ENCODE measurements at places on chromosomes 11 and 22.

- DNase-seq = peak; percentile 15
These were observed 80.5 kb downstream of the CLPB start for GRCh38 chr11:72353861-72354260.

GRCh38 chr11:10107497-10107896 is 186.5 kb downstream of the SBF2 start:
- no peak for DNase-seq

GRCh38 chr11:126461996-126462395 is 106.5 kb downstream of the ST3GAL4 start:
- DNase-seq = no peak

GRCh38 chr22:31130873-31131272 is 8.1 kb downstream of the INPP5J start:
- DNase-seq = no peak

GRCh38 chr11:1062075-1062820 is 12.4 kb upstream of the MUC2 start:
- no peak for DNase-seq

- DNase-seq = no peak
These were observed 630 bp downstream of the PIK3IP1 start for GRCh38 chr22:31291481-31292235.

GRCh38 chr11:113384551-113384950 is 3.0 kb upstream of the ANKK1 start:
- peak; percentile 96 for DNase-seq

- DNase-seq = no peak
These were observed 144.1 kb downstream of the CEP164 start for GRCh38 chr11:117471776-117472175.

DNA sequence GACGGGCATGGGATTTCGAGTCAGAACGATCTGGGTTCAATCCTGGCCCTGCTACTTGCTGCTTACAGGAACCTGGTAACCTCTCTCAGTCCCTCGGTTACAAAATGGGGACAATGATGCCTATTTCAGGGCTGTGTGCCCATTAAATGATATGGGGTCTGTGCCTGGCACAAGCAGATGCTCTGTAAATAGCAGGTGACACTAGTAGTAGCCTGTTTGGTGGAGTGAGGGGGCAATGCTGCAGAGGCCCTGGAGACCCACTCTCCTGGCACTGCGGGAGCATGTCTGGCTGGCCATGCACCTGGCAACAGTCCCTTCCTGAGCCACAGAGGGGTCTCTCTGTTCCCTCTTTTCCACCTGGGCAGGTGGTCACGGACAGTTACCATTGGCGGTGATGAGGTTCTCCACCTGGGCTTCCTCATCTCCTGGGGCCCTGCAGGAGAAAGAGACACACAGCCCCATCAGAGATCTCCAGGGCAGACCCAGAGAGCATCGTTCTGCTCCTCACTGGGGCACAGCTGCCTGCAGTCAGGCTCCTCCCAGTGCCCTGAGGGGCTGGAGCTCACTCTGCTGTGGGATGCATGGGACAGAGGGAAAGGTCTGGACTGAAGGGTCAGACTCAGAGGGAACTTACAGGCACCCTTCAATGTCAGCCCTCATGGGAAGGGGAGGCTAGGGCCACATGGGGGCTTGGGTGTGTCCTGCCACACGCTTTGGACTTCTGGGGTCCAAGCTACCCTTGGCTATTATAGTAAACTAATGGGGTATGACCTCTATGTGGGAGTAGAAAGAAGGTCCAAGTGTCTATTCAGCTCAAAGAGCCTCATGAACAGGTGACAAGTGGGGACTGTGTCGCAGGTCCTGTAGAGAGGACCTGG is 15.6 kb upstream of the FXYD2 start:
- no peak for DNase-seq

DNA sequence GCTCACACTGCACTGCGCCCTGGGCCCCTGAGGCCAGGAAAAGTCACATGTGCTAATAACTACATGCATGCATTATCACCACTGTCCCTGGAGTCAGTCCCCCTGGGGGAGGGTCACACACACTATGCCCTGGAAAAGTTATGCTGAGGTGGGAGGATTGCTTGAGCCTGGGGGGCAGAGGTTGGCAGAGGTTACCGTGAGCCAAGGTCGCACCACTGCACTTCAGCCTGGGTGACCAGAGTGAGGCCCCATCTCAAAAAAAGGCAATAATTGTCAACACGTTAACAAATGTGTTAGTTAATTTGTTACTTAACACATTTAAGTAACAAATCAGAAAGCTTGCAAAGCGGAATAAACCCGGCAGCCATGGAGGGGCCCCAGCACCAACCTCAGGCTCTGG is 13.3 kb upstream of the SEC14L6 start:
- no peak for DNase-seq

DNA sequence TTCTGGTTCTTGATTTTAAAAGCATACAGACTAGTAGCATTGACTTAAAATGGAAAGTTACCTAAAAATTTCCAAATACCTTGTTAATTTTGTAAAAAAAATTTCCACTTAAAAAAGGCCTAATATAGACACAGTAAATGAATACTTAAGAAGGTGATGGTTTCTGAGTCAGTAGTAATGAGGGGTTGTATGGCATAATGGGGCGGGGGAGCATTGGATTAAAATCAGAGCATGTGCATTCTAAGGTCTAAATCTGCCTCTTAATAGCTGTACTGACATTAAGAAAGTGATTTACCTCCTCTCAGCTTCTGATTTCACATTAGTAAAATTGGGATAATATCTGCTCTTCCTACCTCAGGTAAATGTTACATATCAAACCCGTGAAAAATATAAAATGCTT is 446.5 kb downstream of the AASDHPPT start:
- no peak for DNase-seq

GRCh38 chr11:765025-765801 is 12.1 kb downstream of the GATD1 start:
- peak; percentile 73 for DNase-seq

- DNase-seq = no peak
These were observed 14.9 kb upstream of the GALNT18 start for GRCh38 chr11:11636671-11637070.

GRCh38 chr11:16769386-16769785 is 30.9 kb downstream of the C11orf58 start:
- DNase-seq = no peak

GRCh38 chr11:65310736-65311135 is 3.9 kb upstream of the CDC42EP2 start:
- DNase-seq = no peak

DNA sequence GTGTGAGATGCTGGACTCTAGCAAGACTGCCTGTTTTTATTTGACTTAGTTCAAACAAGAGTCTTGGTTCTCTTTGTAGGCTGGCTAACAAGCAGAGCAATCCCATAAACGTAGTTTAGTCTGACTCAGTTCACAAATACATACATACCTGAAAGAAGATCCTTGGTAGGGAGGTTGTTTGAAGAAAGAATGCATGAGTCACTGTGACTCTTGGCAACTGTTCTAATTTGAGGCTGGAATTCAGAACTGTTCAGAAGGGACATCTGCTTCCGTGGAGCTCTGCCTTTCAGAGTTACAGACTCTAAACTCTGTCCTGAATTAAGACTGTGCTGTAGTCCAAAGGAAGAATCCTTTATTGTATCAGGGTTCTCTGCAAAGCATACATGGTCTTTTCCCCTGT is 32.2 kb downstream of the C2CD3 start:
- peak; percentile 62 for DNase-seq

DNA sequence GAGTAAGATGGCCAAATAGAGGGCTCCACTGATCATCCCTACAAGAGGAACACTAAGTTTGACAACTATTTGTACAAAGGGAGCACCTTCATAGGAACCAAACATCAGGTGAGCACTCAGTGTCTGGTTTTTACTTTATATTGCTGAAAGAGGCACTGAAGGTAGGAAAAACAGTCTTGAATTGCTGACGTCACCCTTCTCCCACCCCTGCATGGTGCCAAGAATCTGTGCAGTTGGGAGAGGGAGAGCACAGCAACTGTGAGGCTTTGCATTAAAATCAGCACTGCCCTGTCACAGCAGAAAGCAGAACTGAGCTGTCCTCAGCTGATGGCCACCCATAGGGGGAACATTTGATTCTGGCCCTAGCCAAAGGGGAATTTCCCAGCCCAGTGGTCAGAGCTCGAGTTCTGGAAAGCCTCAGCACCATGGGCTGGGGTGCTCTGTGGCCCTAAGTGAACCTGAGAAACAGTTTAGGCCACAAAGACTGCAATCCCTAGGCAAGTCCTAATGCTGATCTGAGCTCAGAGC is 37.9 kb downstream of the PIWIL3 start:
- DNase-seq = no peak

- peak; percentile 98 for DNase-seq
These were observed 7.6 kb downstream of the BAD start for GRCh38 chr11:64276653-64277431.

- DNase-seq = no peak
These were observed 2.3 kb downstream of the GATD1 start for GRCh38 chr11:774873-775592.

GRCh38 chr11:130061017-130061416 is 8.7 kb upstream of the APLP2 start:
- DNase-seq = no peak

GRCh38 chr22:28034760-28035401 is 115.8 kb upstream of the PITPNB start:
- DNase-seq = no peak

GRCh38 chr11:47317064-47317828 is 35.3 kb downstream of the MYBPC3 start:
- DNase-seq = no peak

- DNase-seq = no peak
These were observed 952 bp upstream of the CATSPERZ start for GRCh38 chr11:64298966-64299846.

GRCh38 chr11:70854201-70854600 is 398.2 kb downstream of the SHANK2 start:
- DNase-seq = no peak

- no peak for DNase-seq
These were observed 14.6 kb upstream of the STK33 start for GRCh38 chr11:8608652-8609051.

DNA sequence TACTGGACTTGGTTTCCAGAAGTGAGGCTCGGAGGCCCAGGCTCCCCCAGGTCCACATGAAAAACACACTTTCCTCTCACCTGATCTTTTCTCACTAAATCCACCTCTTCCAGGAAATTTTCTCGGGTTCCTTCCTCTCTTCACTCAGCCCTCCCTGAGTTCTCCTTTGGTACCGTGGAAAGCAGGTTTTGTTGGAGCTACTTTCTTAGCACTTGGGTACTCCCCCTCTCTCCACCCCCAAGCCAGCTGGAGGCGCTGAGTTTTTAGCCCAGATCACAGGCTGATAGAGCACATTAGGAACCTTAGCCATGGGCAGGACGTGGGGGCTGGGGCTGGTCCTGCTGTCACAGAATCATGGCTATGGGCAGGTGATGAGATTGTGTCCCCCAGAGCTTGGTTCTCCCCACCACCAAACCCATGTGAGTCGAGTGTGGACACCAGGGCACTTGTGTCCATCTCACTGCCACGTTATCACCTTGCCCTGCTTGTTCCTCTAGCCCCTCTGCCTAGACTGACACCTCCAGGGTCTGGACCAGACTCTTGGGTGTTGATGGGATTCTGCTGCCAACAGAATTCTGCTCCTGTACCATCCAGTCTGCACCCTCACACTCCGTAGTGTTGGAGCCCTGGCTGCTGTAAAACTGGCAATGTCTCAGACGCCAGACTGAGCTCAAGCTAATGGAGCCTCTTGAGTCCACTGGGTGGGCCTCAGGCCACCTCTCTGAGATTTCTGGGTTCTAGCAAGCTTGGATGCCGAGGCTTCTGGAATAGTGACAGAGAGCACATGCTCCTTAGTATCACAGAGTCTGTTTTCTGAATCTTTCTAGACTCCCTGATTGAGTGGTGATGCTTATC is 74.9 kb upstream of the NARS2 start:
- no peak for DNase-seq

DNA sequence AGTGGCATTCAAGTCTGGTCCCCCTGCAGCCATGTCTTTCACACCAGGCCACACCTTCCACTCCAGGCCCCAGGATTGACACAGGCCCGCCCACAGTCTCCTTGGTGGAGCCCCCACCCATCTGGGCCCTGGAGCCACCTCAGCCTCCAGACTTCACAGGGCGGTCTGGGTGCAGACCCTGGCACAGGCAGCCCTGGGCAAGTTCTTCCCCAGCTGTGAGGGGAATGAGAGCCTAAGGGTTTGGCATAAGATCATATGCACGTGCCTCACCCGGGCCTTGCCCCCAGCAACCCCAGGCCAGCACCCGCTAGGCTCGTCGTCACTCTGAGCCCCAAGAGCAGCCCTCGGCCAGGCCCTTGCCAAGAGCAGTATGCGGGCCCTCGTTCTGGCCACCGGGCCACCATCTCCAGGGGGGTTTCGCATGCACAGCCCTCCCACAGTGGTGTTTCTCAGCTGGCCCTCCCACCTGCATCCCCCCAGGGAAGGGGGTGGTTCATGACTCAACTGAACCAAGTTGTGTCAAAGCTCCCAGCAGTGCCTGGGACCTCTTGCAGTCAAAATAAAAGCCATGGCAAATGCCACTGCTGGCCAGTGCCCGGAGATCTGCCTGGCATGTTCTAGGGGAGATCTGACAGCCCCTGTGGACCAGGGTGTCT is 70.4 kb upstream of the KCNQ1OT1 start:
- DNase-seq = no peak

GRCh38 chr11:34512840-34513681 is 533 bp downstream of the ELF5 start:
- DNase-seq = peak; percentile 71

DNA sequence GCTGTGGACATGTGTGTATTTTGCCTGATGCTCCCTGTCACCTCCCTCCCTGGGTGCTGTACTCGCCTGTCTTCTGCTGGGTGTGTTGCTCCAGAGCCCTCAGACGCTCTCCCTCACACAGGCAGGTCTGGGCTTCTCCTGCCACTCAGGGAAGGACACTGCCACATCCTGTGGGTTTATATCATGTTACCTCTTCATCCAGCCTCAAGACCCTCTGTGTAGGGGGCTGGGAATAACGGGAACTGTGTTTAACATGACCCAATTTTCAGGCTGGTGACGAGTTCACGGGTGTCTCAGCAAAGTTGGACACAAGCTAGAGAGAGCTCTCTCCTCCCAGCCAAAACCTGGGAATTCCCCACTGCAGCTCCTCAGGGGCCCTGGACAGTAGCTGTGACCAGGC is 24.6 kb downstream of the MYBPC3 start:
- no peak for DNase-seq

DNA sequence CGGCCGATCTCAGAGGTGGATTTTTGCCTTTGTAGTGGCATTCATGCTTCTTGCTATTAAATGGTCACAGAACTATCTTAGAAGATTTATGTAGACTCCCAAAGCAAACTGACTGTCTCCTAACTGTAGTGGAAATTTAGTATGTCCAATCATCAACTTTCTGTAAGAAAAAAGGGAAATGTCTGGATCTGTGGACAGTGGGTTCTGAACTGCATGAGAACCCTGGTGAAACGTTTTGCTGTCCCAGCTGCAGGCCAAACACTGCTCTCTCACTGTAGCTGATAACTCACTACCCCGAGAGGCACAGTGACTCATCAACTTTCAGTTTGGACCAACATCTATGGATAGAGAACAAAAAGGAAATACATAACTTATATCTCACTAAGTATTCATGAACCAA is 387.1 kb downstream of the SOX6 start:
- DNase-seq = peak; percentile 58

DNA sequence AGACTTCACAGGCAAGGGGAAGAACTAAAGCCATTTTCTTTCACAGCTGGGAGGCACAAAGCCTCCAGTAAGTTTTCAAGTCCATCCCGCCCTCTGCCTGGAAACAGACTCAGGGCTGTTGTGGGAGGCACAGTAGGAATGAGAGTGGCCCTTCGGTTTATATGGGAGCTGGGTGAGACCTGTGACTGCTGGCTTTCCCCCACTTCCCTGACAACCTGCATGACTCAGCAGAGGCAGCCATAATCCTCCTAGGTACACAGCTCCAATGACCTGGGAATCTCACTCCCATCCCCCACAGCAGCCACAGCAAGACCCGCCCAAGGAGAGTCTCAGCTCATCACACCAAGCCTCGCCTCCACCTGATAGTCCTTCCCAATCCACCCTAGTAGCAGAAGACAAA is 12.1 kb upstream of the TMEM45B start:
- no peak for DNase-seq

Data from trophoblast cell (in vitro differentiated cells and primary cell).